Activated CD4-positive, alpha-beta T cell treated with anti-CD3 and anti-CD28 coated beads, Interleukin-2, amount 10 ng/mL, durations not matched to agents 24 days and 14 days (primary cell): ENCODE measurements at places on chromosomes 4 and X. TPM values are rescaled to one million over a fixed set of nuclear protein-coding genes. Genes with fewer than 3 reads are reported as not detected.

DNA sequence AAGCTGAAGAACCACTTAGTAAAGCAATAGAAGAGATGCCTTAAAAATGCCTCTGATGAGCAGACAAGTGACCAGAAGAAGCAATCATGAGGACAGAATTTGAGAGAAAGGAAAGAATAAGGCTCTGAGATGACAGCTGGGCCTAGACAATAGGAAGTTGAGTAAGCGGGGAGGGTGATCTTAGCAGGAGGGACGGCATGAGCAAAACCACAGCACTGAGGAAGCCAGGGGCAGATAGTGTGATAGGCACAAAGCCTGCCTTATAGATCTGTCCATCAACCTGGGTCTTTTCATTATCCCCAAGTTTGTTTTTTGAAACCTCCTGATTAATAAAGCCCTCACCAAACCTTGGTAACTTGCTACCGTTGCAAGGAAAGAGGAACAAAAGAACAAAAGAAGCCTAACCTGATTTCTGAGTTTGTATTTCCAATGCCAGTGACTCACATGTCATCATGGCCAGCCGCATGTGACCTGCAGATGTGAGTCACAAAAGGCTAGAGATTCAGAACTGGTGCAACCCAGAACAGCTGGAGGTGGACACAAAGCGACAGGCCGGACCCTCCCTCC is 55.7 kb upstream of the PPARGC1A start:
- no peak for DNase-seq

GLOD5 gene
- total RNA-seq, result not detected in 2 replicates

- no peak for DNase-seq
Measured at GRCh38 chrX:153776120-153776599, 4.7 kb upstream of the SRPK3 start.

DCLK2 gene
- not detected in 2 replicates for total RNA-seq

UCP1 gene
- total RNA-seq, result not detected in 2 replicates

DNA sequence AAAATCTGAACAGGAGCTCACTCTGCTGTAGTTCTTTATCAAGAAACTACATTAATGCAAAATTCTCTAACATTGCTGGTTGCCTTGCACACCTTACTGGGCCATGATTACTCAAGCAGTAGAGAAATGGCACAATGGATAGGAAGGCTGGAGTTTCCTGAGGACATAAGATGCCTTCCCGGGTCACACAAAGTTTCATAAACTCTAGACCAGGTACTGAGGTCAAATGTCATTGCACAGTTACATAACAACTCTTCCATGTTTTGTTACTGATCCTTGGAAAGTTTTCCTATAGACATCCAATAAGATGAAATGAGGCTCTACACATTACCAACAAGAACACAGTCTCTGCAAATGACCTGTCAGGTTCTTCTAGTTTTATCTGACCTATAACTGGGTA is 9.9 kb downstream of the TEC start:
- DNase-seq, result no peak

DNA sequence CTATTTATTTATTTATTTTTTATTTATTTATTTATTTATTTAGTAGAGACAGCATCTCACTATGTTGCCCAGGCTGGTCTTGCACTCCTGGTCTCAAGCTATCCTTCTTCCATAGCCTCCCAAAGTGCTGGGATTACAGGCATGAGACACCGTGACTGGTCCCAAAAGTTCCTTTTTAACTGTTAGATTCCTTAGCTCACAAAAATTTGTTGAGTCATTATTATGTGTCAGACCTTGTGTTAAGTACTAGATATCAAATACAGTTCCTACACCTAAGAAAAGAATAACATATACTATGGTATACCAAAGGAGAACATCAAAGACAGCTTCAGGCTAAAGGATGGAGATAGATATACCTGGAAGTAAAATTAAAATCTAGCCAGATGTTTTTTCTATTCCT is 11.6 kb downstream of the FGA start:
- DNase-seq, result no peak

GRCh38 chr4:181845617-181846016 is 397.6 kb upstream of the TENM3 start:
- DNase-seq, result no peak

RBMXL3 gene
- total RNA-seq, result not detected in 2 replicates

- DNase-seq, result no peak
Measured at GRCh38 chr4:89755220-89755619, 81.7 kb downstream of the SNCA start.

IGSF1 gene
- not detected in 2 replicates for total RNA-seq
